NB4 (cell line): ENCODE measurements at places on chromosomes 3 and 15.

DNA sequence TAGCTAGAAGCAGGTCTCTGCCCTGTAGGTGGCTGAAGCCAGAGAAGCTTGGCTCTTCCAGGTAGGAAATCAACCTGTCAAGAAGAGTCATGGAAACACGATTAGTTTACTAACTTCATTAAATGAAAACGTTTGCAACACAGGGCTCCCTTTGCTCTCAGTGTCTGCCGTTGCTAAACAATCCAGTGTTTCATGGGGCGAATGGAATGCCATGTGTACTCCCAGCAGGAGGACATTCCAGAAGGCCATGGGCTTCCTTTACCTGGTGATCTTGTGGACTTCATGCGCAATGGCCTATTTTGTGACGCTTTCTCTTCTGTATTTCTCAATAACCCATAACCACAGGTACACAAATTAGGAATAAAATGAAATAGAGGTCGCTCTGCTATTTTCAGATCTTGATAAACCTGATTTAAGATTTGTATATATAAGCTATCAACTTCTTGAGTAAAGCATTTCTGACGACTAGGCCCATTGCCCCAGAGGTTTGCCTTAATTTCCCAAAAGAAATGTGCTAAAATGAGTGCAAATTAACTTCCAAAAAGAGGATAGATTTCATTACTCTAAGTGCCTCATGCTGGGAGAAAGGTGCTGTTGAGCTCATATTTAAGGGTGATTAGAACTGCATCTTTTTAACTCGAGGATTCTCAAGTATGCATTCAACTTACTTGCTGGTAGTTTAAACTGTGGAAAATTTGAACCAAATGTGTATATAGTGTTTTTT is 171.0 kb downstream of the EPHA3 start:
- DNase-seq, result no peak

- peak; percentile 88 for DNase-seq
Observed at GRCh38 chr3:128619146-128619890, 31.3 kb downstream of the RPN1 start.

DNA sequence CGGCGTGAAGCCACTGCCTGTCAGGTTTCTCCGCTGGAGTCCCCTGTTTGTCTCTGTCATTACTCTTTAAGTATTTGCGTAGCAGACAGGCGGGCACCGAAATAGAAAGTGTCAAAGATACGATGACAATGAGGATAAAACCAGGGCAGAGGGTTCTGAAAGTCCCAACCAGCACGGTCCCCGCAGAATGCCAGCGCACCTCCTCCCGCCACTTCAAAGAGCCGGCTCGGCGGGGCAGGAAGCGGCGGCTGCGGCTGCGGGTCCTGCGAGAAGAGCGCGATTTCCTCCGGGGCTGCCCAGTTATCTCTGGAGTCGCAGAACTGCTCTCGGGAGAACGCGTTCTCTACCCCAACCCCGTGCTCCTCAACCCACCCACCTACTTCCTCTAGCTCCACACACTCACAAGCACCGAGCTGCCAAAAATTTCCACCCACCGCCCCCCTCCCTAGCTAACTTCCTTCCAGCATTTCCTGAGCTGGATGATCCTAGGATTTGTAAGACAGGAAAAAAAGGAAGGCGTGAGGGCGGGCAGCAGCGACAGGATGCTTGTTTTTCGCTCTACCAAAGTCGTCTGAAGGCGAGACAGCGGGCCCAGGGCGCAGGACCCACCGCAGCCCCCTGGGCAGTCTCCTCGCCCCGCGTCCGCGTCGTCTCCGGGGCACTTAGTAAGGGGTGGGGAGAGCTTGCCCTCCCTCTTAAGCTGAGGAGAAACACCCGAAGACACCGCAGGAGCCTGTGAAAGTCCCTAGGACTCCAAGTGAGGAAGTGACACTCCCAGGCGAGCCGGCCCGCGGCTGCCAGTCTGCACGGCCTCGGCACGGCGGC is at the start of gene ARHGAP31:
Gene ARHGAP31 (plus strand): TSS at position 513 of the 825 bp plus-strand sequence. CDS start 522 bp downstream, outside the sequence.
- peak; percentile 76 for DNase-seq

- DNase-seq, result peak; percentile 28
Observed at GRCh38 chr15:57100136-57100539, 181.7 kb downstream of the TCF12 start.

GRCh38 chr3:72397586-72397985 is 450.7 kb downstream of the SHQ1 start:
- DNase-seq, result no peak

GRCh38 chr15:57012556-57012955 is 94.1 kb downstream of the TCF12 start:
- DNase-seq, result peak; percentile 46

- DNase-seq, result no peak
Observed at GRCh38 chr3:126022741-126023359, 53.9 kb downstream of the ROPN1B start.

- DNase-seq, result peak; percentile 26
Observed at GRCh38 chr15:47194718-47195117, 522.6 kb upstream of the SEMA6D start.

DNA sequence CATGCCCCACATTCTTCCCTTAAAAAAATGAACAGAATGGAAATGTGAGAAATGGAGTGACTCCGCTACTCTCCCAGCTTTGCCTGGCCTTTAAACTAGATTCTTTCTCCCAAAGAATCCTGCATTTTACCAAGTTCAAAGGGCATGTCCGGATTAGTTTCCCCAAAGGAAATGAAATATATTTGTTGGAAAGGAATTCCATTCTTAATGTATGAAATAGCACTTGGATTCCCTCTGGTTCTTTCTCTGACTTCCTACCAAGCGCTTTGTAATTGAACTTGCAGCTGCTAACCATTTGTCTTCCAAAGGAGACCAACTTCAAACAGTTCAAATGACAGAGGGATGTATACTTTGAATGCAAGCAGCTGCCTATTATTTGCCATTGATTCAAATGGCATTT is 18.9 kb downstream of the MAP2K1 start:
- no peak for DNase-seq

DNA sequence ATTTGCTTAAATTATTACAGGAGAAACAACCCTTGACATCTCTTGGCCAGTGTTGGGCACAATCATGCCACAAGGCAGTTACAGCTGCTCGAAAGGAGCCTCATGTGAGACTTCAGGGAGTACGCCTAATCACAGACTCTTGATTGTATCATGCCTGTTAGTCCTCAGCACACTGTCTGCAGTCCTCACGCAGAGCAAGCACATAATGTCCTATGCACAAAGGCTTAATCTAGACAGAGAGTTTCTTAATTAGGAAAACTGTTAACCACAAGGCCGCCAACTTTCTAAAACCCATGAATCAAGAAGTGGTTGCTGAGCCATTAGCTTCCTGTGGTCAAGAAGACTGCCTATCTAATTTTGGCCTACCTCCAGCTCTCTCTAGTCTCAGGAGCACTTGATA is 172.0 kb downstream of the UNC13C start:
- peak; percentile 77 for DNase-seq

DNA sequence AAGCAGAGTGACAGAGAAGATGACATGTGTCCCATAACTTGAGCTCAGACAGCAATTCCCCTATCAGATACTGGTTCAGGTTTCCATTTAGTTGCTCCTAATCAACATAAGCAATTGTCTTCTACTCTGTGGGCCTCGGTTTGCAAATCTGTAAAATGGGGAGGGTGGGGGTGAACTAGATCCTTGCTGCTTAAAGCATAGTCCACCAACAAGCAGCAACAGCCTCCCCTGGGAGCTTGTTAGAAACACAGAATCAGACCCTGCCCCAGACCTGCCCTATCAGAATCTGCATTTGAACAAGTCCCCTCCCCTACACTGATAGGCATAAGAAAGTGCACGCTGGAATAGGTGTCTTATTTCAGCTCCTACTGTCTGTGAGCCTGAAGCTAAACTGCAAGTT is 87.8 kb downstream of the CEMIP start:
- no peak for DNase-seq

DNA sequence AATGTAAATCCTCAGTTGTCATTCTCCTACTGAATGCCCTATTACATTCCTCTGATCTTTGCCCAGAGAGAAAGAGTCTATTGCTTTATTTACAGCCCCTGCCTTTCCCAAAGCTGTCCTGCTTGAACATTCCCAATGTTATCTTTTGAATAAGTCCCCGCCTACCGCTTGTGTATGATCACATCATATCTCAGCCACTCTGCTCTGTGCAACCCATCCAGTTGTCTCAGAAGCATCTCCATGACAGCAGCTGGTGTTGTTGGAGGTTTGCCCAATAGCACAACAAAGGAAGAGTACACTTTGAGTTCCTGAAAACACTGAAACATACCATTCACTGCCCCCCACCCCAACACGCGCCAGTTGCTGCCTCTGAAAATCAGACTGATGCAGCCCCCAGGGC is 22.0 kb upstream of the FAM3D start:
- no peak for DNase-seq

DNA sequence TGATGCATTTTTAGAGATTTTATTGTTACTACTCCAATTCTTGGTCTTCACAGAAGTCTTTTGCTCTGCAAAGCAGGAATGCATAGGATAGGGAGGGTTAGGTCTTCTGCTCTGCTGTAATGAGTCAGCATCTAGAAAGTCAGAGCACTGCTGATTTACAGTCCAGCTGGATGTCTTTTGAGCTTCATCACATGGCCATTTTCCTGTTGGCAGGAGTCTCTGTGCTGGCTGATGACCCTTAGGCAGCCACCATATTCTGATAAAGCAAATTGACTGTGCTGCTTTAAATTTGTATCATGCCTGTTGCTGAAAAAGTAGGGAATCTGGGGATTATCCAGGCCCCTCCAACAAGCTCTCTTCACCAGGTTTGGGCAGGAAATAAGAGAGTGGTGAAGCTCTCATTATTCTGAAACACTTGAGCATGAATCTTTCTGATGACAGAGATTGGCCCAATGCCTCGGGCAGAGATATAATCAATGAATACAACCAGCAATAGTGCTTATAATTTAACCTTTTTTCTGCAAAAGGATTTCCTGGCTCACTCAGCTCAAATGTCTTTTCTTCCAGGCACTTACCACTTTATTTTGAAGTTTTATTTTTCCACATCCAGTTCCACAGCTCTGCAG is 9.7 kb upstream of the CRBN start:
- DNase-seq, result no peak

GRCh38 chr3:42007785-42008184 is 45.9 kb upstream of the ULK4 start:
- no peak for DNase-seq

- DNase-seq, result no peak
Observed at GRCh38 chr3:34955680-34956079, 683.6 kb upstream of the ARPP21 start.

DNA sequence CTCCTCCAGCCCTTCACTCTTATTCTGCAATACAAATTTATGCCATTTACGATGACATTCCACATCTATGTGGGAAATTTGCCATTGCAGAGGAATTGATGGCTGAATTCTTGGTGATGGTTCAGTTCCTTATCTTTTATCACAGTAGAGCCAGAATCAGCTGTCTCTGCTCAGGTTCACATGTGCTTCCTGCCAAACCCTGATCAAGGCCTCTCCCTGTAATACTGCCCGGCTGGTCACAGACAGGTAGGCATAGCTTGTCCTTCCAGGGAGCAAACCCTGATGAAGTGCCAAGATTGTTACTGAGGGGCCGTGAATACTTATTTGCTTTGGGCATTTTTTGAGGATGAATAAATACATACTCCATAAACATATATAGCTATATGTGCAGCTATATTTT is 450.0 kb downstream of the NSUN3 start:
- no peak for DNase-seq

- DNase-seq, result no peak
Observed at GRCh38 chr3:151537726-151538125, 76.9 kb upstream of the IGSF10 start.

DNA sequence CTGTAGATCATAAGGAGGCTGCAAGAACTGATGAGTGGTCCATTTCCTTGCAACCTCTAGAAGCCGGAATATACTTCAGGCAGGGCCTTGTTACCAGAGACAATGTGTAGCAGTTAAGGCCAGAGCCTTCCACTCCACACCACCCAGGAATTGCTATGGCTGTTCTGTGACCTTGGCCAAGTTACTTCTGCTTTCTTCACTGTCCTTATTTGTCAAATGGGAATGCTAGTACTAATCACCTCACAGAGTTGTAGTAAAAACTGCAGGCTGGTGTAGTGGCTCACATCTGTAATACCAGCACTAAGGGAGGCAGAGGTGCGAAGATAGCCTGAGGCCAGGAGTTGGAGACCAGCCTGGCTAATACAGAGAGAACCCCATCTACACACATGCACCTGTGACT is 28.7 kb upstream of the RPN1 start:
- peak; percentile 67 for DNase-seq

DNA sequence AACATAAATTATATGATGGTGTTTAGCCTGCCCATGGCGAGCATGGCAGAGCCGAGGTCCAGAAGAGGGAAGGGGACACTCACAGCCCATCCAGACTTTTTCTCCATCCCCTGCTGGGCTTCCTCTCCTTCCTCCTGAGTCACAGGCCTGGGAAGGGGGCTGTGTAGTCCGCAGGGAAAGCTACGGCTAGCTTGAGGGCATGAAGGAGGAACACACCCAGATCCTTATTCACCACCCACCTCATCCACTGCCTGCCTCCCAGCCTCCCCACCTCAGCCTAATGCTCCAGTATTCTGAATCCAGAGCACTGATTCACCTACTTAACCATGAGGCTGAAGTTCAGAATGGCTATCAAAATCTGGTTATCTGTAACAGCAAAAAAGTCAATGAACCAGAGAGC is 97.8 kb downstream of the OXNAD1 start:
- no peak for DNase-seq

DNA sequence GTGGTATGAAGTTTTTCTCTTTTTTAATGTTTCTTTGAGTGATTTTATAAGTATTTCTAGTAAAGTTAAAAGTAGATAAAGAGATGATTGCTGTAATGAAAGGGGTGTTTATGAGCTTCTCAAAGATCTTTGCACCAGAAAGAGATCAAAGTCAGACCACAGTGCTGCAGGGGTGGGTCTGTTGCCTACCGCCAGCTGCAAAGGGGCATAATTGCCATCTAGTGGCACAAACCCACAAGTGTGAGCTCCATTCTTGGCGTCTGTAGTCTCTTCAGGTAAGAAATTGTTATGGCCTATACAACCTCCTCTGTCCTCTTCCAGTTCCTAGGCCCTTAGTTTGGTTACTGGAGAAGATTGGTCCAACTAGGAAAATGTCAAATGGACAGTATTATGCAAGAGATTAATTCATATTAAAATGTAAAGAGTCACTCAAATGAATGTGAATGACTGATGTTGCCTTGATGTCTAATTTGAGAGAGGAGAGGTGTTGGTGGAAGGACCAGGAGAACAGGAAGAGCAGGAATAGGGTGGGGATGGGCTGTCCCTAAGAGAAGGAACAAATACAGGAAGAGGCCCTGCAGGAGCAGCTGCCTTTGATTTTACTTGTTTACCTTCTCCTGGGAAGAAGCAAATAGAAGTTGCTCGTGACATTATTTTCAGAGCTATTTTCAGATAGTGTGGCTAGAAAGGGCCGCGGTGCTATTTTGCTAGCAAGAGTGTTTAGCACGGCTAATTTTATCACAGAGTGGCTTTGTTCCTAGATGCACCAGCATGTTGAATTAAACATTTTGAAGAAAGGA is 53.0 kb upstream of the GSK3B start:
- peak; percentile 39 for DNase-seq
